ENCODE measurements at places on chromosomes 13 and 19.

DNA sequence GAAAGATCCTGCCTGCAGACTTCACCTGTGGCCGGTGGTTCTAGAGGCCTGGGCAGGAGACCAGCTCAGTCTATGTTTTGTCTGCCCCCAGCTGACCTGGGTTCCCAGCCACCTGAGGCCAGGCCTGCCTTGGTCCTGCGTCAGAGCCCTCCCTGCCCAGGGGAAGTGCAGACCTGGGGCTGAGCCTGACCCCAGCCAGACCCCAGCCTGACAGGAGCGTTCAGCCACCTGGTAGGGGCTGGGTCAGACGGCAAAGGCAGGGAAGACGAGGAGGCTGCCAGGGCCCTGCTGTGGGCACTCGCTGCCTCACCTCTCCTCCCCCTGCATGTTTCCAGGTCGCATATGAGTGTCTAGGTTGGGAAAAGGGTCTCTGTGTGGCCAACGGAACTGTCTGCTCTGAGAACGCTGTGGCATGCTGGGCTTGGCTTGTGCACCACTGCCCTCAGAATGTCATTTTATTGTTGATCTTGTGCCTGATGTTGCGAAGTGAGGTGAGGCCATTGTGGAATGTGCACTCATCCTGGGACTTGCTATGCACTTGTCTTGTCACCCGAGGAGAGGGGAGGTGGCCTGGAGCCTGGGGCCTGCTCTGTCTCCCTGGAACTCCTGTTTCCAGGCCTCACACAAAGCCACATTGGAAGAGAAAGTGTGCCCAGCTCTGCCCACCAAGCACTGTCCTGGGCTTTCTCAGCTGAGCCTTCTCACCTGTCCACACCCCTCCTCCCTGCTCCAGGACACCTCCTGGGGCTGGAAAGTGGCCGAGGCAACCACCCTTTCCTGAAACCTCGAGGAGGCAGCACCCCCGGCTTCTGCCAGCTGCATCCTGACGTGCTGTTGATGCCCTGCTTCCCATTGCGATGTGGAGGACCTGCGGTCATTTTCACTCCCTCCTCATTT, 15.2 kb upstream of the MCF2L start:
- DNase-seq: no peak

GRCh38 chr13:109205315-109205714, 575.9 kb downstream of the MYO16 start:
- DNase-seq: no peak

DNA sequence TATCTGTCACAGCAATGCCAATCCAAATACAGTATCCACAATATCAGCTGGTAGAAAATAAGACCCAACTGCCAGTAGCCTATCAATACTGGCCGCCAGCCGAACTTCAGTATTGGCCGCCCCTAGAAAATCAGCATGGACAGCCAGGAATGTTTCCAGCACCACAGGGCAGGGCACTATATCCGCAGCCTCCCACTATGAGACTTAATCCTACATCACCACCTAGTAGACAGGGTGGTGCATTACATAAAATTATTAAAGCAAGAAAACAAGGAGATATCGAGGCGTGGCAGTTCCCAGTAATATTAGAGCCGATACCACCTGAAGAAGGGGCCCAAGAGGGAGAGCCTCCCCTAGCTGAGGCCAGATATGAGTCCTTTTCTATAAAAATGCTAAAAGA, 111.3 kb downstream of the ZNF486 start:
- no peak for DNase-seq

DNA sequence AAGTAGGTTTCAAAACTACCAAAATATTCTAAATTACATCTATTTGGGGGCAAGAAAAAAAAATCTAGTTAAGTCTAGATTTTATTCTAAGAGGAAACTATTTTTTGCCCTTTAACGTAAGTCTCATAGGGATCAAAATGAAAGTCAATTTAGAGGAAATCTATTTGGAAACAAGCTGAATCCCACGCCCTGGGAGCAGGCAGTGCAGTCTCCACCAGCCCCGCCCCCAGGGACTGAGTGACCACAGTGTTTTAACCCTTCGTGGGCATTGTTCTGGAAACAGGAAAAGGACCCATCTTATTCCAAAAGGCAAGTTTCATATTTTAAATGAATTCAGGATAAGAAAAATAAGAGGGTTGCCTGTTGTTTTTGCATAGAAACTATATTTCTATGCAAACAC, 209.7 kb downstream of the SPRY2 start:
- DNase-seq: peak; percentile 48

DNA sequence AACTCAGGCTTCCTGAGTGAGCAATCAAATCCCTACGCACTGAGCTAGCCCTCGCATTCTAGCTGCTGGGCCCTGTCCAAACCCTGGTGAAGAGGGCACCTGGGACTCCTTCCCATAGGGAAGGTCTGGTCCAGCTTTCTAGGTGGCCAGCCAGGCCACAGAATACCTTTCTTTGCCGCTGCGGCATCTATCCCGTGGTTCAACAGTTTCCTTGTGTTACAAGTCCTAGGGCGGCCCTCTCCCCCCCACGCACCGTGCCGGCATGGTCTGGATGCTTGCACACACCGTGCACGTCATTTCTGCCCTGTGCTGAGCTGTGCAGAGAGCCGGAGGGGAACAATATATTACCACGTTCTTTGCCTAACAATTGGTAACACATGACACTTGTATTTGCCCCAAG, 164.6 kb upstream of the TSHZ3 start:
- DNase-seq: no peak

DNA sequence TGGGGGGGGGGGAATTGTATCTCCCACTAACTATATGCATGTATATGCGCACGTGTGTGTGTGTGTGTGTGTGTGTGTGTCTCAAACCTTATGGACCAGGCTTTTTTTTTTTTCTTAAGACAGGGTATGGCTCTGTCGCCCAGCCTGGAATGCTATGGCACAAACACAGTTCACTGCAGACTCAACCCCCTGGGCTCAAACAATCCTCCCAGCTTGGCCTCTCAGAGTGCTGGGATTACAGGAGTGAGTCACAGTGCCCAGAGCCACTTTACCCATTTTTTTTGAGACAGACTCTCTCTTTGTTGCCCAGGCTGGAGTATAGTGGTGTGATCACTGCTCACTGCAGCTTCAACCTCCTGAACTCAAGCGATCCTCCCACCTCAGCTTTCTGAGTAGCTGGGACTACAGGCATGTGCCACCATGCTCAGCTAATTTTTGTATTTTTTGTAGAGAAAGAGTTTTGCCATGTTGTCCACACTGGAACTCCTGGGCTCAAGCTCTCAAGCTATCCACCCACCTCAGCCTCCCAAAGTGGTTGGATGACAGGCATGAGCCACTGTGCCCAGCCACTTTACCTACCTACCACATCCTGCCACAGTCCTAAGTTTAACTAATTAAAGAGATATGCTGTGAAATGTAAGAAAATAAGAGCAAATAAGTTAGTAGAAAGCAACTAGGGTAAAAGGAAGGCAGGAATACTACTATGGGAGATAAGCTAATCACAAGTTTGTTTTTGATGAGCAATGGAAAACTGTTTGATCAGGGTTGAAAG, 2.4 kb downstream of the ZMYM5 start:
- DNase-seq: no peak

DNA sequence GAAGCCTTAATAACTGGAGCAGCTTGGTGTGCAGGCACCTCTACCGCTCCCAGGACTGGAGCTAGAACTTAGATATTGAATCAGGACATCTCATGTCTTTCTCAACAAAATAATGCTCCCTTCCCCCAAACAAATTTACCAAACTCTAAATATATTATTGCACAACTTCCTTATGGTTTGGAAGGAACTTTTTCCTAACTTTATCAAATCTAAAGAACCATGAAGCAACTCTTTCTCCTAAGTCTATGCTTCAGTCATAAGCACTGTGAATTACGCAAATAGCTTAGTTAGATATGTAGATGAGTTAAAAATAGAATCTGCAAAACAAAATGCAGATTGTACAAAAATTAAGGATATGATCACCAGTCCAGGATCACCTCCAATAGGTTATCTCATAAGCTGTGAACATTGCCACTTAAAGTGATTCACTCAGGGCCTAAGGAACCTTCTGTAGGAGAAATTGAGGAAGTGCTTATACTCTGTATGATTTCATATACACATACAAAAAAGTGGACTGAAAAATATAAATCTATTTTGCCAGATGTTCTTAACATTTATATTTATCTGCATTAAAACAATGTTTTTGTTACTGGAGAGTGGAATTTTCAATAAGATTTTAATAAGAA, 20.4 kb upstream of the MAB21L1 start:
- DNase-seq: no peak

DNA sequence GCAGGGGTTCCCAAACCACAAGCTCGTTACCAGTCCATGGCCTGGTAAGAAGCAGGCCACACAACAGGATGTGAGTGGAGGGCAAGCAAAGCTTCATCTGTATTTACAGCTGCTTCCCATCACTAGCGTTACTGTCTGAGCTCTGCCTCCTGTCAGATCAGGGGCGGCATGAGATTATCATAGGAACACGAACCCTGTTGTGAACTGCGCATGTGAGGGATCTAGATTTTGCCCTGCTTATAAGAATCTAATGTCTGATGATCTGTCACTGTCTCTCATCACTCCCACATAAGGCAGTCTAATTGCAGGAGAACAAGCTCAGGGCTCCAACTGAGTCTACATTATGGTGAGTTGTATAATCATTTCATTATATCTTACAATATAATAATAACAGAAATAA, 677.4 kb upstream of the SLITRK6 start:
- no peak for DNase-seq

Measured in anterior cingulate cortex (tissue), 58 donors.